ENCODE measurements at places on chromosomes 6 and 20.

DNA sequence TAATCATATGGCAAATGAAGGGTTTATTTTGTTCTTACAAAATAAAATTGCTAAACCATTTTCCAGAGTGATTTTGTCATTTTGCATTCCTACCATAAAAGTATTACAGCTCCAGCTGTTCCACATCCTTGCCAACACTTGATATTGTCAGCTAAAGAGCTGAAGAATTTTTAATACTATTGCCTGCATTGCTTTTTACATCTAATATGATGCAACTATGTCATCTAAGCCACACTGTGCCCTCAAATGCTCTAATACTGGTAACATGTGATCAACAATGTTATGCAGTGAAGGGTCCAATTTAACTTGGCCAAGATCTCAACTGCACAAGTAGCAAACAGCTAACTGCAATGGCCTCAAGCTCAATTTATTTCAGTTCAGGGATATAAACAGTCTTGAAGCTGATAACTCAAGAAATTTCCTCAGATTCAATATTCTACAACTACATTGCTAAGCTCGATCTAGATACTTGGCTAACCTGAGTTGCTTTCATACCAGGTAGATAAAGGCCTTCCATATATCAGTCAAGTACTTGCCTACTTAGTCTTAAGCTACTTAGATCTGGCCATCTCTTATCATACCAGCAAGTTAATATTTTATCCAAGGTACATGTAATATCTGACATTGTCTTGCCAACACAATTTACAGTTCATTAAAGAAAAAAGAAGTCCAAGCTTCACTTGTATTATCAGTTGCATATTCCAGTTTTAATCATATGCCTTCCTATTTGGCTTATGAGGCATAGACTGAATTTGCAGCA lies 17.0 kb downstream of the AKIRIN2 start:
- DNase-seq, result no peak

GRCh38 chr6:53566755-53567154 lies 21.9 kb upstream of the GCLC start:
- DNase-seq, result no peak

DNA sequence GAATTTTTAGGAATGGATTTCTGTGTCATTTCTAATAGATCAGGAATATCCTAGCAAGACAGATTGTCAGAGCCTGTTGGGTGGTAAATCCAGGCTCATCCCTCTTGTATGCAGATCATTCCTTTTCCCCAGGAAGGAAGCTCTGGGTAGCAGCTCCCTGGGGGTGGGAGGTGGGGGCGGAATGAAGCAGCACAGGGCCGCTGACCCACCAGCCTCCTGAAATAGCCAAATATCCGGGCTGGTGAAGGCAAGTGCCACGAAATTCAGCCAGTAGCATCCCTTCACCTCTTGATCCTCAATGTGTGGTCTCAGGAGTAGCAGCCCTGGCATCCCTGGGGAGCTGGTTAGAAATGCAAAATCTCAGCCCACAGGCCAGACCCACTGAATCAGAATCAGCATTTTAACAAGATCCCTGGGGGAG lies 256.9 kb downstream of the LRFN2 start:
- DNase-seq, result no peak

DNA sequence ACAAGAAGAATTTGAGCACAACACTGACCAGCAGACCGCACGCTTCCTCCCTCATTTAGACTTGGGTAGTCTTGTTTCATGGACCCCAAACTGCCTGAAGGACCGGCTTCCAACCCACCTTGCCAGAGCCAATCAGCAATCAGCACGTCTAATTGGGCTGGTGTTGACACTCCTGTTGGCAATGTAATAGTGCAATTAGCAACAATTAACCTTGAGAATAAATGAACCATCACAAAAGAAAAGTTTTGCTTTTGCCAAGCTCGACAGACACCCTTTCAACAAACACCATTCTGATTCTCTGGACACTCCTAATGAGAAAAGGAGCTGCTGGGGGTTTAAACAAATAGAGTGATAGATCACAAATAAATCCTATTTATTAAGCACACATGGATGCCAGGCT lies 61.0 kb downstream of the EDN3 start:
- no peak for DNase-seq

- DNase-seq, result no peak
Measured at GRCh38 chr6:3384241-3385143, 72.4 kb downstream of the SLC22A23 start.

- DNase-seq, result no peak
Measured at GRCh38 chr6:146775220-146775619, 176.4 kb downstream of the ADGB start.

DNA sequence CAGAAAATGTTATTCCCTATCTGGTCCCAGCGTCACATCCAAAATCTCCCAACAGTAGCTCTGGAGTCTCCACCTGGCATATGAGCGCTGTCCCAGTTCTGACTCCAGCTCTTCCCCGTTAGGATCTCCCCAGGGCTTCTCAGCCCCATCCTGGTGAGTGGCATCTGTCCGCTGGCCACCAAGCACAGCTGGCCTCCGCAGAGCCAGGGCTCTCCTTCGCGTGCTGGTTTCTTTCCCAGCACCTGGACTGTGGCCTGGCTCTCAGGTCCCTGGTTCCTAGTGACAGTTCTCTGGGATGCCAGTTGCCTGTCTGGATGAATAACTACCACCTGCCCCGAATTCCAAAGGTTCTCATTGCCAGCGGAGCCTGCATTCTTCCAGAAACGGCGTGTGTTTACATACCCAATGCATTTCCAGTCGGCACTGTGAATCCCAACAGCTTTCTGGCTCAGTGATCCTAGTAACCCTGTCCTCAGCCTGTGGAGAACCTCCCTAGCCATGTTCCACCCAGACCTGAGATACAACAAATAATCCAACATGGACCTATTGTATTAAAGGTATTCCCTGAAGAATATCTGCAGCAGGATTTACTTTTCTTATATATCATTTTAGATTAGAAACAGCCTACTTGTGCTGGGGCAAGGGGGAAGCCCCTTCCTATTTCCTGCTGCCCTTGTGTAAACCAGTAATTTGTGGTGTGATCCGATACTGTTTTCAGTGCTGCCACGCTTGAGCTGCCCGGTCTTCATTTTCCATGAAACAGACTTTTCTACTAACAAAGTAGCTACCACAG lies 69.9 kb upstream of the PDE10A start:
- no peak for DNase-seq

DNA sequence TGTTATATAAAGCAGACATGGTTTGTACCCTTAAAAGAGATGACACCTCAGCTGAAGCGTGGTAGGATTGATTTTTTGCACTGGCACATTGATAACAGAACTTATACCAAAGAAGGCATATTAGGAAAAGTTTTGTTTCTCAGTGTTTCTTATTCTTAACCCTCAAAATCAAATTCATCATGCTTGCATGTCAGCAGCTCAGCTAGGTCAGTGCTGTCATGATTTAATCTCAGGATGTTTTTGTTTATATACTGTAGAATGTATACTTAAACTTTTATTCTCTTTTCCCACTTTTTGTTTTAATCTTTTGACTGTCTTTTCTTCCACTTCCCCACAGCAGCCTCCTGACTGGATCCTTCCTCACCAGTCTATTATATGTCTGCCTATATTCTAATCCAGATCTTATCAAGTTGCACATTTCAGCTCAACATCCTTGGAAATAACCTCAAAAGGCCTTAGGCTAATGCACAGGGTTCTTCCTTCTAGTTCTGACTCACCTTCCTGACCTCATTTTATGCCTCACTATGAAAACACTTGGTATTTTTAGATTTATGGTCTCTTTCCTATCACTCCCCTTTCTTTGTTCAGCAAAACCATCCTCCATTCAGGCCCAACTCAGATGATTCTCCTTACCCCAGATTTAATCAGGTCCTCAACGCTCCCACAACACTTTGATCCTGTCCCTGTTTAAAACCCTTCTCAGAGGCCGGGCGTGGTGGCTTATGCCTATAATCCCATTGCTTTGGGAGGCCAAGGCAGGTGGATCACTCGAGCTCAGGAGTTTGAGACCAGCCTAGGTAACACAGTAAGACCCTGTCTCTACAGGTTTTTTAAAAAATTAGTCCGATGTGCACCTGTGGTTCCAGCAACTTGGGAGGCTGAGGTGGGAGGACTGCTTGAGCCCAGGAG lies 7.2 kb downstream of the HEBP2 start:
- DNase-seq, result no peak

GRCh38 chr6:16901782-16902181 lies 140.5 kb upstream of the ATXN1 start:
- no peak for DNase-seq
